Activated gamma-delta T cell treated with Interleukin-2 at 50 U/mL for 16 hours (primary cell): ENCODE measurements at places on chromosomes 5 and 9.

GRCh38 chr9:10396615-10397014 lies 216.2 kb downstream of the PTPRD start:
- no peak for DNase-seq

- DNase-seq: no peak
These were observed 125.4 kb downstream of the C5orf15 start for GRCh38 chr5:133842846-133843611.

GRCh38 chr5:157912621-157913325 lies 53.8 kb upstream of the CLINT1 start:
- DNase-seq: no peak

DNA sequence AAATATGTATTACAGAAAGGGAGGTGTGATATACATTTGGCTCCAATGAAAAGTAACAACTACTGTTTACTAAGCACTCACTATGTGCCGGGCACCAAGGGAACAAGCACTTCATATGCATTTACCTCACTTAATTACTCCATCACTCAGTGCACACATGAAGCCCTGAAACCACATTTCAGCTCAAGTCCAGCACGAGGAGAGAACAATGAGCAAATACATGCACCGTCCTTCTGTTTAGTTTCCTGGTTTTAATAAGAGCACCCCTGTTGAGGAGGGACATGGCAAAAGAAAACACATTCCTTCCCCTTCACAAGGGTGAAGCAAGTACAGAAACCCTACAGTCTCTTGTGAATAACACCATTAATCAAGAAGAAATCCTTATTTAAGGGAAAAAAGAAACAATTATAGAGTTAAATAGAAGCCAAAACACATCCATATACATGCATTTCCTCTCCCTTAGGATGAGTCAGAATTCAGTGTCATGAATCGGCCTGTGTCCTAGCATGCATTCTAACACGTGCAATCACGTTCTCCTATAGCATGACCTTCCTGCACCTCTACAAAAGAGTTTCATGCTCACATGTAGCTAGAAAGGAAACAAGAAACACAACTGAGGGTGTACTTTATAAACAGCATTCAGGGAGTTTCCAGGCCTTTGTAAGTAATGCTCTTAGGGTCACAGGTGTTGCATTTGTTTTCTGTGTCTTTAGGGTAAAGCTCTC lies 411.6 kb downstream of the BNC2 start:
- no peak for DNase-seq

DNA sequence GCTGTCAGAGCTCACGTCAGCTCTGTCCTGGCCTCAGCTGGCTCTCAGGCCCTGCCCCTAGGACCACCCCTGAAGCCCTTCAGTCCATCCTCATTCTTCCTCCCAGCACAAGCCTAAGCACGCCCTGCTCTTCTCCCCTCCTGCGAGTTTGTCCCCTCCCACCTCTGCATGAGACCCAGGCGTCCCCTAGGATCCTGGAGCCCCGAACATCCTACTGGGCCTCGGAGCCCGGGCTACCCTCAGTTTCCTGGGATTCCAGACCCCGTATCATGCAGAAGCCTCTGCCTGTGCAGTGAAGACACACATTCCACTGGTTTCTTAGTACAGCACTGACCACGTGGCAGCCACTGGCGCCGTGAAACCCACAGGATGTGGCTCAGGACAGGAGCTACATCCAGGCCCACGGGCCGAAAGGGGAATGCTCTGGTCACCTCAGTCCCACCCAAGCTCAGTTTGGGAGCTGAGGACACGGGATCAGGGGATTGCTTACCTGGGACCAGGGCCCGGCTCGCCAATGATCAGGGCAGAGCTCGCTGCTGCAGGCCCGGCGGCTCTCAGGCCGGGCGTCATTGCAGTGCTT lies 64.2 kb downstream of the ZNF354C start:
- DNase-seq: peak; percentile 1

DNA sequence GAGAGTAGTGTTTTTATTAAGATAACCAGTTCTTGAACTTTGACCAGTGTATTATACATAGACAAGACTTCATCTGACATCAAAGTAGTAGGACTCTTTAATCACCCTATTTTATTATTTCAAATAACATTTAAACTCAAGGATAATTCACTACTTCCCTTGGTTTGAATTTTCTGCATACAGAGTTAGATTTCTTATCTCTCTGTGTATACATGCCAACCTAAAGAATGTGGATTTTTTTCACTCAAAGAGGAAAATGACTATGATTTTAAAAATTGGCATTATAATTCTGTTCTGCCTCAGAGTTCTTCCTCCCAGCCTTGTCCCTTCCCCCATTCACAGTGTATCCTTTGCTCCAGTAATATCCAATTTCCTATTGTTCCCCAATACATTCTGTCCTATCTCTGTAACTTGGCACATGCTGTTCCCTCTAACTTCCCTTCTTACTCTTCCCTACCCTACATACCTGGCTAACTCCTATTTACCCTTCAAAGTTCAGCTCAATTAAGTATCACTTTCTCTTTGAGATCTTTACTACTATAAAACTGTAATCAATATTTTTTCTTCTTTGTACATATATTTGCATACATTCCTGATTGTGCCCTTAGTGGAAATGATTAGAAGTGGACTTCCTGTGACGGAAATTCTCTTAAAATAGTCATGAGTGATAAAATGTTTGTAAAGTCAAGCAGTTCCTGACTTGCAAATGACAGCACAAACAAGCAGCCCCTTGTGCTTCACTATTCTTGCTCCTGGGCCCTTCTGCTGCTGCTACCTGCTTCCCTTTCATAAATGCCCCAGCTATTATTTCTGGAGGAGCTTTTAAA lies 38.1 kb upstream of the DENND4C start:
- no peak for DNase-seq

- DNase-seq: no peak
These were observed 83.7 kb downstream of the HINT1 start for GRCh38 chr5:131081374-131081773.

GRCh38 chr9:114995681-114996221 lies 65.4 kb upstream of the TNFSF8 start:
- no peak for DNase-seq

GRCh38 chr5:129672006-129672405 lies 75.9 kb upstream of the MINAR2 start:
- no peak for DNase-seq

DNA sequence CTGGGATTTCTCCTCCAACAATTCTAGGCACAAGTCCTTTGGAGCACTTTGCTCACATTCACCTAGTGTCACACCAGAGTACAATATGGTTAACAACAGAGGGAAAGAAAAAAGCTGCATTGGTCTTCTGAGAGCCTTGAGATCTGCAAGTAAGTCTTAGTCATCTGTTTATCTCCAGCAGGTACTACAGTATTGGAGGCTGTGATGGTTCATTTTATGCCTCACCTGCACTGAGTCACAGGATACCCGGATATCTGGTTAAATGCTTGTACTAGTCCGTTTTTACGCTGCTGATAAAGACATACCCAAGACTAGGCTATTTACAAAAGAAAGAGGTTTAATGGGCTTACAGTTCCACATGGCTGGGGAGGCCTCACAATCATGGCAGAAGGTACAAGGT lies 525.0 kb downstream of the NR2F1-AS1 start:
- DNase-seq: no peak

DNA sequence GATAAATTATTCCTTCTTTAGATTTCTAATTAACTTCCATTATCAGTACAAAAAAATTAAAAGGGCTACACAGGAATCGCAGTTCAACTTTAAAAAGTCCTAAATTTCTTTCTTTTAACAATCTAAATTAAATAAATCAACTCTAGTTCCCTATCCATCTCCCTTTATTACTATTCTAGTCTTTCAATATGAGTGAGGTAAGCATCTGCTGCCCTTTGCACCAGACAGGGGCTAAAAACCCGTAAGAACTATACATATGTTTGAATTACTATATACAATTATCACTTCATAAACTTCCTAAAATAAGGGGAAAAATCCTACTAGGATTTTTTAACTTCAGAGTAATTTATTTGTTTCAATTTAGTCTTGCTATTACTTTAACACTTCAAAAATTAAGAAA lies 145.6 kb downstream of the SSBP2 start:
- no peak for DNase-seq

- no peak for DNase-seq
These were observed 16.2 kb upstream of the C9orf72 start for GRCh38 chr9:27589462-27589861.

GRCh38 chr9:40914772-40915659 lies 213.5 kb downstream of the FOXD4L6 start:
- DNase-seq: no peak

GRCh38 chr5:8729437-8729836 lies 816.4 kb downstream of the SEMA5A start:
- DNase-seq: no peak

GRCh38 chr9:36968574-36969215 lies 65.4 kb downstream of the PAX5 start:
- DNase-seq: no peak

GRCh38 chr9:128892221-128892921 lies 10.4 kb downstream of the LRRC8A start:
- DNase-seq: peak; percentile 40

DNA sequence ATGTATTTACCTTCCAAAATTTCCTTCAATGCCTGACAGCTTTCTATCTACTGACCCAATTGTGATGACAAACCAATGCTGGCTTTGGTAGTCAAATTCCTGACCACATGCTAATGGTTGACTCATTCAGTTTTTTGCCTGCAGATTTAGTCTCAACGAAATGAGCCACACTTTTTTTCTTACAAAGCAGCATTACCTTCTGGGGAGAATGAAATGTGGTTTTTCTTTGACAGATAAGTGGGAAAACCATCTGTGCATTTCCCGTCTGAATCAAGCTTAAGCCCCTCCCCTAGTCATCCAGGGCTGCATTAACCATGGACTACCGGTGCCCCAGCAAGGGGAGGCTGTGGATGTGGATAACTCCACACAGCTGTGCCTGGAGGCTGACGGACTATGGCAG lies 99.6 kb upstream of the TAF11L2 start:
- no peak for DNase-seq

GRCh38 chr9:19108038-19108437 lies 5.3 kb upstream of the HAUS6 start:
- DNase-seq: no peak

DNA sequence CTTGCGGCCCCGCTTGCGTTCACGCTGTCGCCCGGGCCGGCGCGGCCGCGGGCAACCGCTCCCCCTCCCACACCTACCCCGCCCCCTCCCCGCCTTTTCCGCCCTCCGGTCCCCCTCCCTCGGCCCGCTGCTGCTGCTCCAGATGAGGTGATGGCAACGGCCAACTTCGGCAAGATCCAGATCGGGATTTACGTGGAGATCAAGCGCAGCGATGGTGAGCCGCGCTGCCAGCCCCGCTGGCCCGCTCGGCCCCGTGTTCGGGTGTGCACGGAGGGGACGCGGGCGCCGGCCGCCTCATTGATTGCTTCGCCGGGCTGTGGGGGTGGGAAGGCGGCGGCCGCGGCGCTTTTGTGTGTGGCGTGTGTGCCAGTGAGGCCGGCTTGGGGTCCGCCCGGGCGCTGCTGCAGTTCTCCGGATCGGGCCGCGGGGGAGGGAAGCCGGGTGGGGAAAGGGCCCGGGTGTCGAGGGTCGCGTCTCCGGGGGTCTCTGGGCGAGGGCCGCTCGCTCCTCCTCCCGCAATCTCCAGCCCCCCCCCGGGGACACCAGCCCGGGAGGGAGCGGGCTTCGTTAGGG lies 403 bp downstream of the KIF2A start:
- peak; percentile 45 for DNase-seq

- DNase-seq: no peak
These were observed 79.2 kb downstream of the BOD1 start for GRCh38 chr5:173537228-173537627.

DNA sequence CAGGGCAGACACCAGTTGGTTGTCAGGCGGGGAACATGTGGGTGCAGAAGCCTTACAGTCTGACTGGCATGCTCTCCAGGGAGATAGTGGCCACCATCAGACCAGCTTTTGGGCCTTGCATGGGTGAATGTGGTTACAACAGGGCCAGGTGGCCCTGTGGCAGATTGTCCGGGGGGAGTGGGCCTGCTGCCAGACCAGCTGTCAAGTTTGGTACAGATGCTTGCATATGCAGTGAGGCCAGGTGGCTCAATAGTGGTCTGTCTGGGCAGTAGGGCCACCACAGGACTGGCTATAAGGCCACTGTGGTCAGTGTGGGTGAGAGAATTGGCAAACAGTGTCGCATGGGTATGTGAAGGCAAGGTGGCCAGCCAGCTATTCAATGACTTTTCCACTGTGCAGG lies 148.7 kb downstream of the FAM174A start:
- no peak for DNase-seq

- DNase-seq: peak; percentile 58
These were observed 99.5 kb upstream of the LMX1B start for GRCh38 chr9:126514037-126514821.

GRCh38 chr5:62547945-62548630 lies 30.5 kb upstream of the LRRC70 start:
- DNase-seq: no peak

DNA sequence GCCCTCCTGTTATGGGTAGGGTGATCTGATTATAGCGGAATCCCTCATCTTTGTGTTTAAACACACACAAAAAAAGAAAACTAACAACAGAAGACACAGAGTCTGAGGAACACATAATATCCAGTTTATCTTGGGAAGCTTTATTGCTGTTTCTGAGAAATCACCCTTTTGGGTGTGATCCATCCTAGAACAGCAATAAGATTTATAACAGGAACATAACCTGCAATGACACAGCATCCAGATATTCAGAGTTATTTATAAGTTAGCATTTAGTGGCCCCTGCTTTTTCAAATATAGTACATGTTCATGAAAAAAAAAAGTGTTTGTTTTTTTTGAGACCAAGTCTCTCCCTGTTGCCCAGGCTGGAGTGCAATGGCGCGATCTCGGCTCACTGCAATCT lies 79.9 kb downstream of the RFK start:
- no peak for DNase-seq

DNA sequence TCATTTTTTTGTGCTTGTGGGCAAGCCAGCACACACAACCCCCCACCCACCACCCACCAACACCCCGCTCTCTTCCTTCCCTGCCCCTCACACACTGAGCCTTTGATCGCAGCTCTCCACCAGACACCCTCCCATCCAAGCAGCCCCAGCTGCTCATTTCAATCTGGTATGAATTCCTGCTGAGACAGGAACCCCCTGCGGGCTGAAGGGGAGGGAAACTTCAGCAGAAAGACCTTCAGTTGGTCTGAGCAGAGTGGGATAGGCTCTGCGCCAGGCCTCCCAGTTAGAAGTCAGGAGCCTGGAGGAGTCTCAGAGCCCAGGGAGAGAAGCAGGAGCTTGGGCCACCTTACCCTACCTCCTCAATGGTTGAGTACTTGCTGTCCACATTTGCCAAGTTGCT lies 7.2 kb downstream of the PCDHGC5 start:
- no peak for DNase-seq
